Vagina (tissue), 2 donors: ENCODE measurements at places on chromosomes 16 and 17.

- DNase-seq, result no peak
Measured at GRCh38 chr17:700504-701094, 14.0 kb downstream of the VPS53 start.

DNA sequence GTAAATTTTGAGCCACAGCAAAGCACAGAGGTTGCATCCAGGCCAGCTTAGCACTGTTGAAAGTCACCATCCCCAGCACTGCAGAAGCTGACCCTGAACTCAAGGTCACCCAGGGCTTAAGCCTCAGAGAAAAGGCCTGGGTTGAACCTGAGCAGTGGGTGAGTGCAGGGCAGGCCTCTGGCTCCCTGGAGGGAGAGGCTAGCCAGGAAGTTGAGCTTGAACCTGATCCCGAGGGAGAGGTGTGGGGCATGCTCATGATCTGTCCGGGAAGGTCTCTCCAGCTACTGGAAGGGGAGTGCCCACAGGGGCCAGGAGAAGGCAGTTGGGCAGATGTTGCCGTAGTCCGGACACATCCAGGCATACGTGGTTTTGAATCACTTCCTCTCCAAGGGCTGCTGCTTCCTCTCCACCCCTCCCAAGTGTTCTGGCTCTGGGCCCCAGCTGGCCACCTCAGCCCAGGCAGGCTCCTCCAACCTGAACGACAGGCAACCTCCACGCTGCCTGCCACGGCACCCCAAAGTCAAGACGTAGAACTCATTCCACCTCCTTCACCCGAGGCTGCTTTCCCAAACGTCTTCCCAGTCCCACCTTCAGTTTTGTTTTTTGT is 18.4 kb downstream of the CARHSP1 start:
- DNase-seq, result no peak

- no peak for DNase-seq
Measured at GRCh38 chr17:81519284-81520020, 6.9 kb upstream of the ACTG1 start.

DNA sequence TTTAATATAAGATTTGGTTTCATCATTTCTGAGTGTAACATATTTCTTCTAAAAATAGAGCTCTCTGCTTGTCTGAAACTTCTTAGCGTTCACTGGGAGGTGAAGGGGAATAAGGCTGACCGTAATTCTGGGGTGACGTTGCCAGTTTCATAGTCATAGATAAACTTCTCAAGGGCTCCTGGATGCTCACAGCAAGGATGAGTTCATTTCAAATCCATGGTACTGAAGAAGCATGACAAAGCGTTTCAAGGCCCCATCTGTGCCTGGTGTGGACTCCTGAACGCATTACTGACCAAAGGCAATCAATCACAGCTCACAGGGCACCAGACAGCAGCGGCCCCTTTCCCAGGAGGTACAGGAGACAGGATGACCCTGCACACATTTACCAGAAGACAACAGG is 12.0 kb upstream of the EVPL start:
- DNase-seq, result no peak

- DNase-seq, result no peak
Measured at GRCh38 chr16:23016368-23016767, 132.9 kb downstream of the USP31 start.
